AG08396 (cell line): ENCODE measurements at places on chromosomes 3 and 15.

GRCh38 chr3:10055097-10055496, 28.9 kb downstream of the FANCD2 start:
- DNase-seq, result no peak

GRCh38 chr3:175737646-175738572, 878.8 kb downstream of the NAALADL2 start:
- DNase-seq, result peak; percentile 7

DNA sequence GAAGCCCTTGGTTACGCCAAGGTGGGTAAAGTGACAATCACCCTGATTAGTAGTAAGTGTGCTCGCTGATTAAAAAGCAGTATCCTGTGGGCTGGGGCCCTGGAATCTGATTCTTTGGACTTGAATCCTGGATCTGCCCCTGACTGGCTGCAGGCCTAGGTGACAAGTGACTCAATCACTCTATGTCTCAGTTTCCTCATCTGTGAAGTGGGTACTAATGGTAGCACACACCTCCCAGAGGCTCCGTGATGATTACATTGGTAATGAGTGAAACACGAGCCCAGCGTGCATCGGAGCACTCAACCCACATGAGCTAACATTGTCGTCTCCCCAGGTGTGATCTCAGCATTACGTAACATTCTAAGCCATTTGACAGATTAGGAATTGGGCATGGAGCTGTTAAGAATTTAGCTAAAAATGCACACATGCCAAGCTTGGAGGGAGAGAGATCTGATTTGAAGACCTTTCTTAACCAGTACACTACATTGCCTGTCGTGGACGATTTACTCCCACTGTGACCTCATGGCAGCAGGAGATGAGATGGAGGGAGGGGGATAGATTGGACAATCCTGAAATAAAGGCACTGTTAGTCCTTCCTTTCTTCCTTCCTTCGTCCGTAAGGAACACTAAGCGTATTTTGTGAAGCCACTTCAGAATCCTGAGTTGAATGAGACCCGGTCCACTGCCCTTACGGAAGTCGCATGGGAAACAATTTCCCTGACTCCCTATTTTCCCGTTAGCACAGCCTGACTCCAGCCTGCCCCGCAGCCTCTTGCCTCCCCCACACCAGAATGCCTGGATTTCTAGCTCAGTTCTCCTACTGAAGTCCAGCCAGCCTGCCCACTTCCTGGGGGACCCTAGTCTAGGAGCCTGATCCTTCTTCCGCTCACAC, 32.1 kb downstream of the MGLL start:
- no peak for DNase-seq

GRCh38 chr3:150292891-150293290, 115.2 kb upstream of the TSC22D2 start:
- DNase-seq, result peak; percentile 52

- no peak for DNase-seq
Observed at GRCh38 chr3:179884136-179884535, 152.6 kb downstream of the PEX5L start.

- peak; percentile 78 for DNase-seq
Observed at GRCh38 chr3:4741404-4742307, 237.6 kb upstream of the BHLHE40 start.

DNA sequence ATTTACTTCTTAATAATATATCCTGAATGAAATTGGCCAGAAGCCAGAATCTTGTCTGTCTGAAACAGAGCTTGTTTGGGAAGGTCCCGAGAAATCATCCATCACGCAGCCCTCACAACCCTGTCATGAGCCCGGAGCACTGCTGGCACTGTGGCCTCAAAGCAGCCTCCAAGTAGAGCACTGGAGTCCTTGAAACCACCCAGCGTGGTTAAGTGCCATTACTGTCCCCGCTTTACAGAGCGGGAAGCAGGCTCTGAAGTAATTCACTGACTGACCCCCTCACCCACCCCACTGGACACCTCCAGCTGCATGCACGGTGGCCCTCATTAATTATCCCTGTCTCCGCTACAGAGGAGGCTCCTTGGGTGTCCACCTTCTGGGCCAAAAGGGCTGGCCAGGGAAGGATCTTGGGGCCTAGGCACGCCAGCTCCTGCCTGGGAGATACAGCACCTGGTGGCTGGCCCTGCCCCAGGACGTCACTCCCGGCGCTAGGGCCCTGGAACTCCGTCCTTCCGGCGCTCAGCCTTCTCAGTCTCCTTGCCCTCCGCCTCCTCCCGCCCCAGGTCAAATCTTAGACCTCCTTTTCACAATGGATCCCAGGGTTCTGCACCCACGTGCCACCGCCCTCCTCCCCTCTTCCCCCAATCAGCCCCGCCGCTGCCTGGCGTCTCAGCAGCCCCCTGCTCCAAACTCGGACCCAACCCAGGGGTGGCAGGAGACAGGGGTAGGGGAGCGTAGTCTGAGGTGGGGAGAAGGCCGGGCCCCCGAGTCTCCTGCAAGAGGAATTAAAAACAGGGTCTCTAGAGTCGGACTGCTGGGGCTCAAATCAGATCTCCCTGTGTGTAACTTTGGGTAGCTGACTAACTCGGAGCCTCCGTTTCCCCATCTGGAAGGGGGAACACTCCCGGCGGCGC, 1.1 kb downstream of the TKT start:
- peak; percentile 78 for DNase-seq

GRCh38 chr3:197137751-197138150, 108.1 kb upstream of the MELTF start:
- DNase-seq, result no peak

GRCh38 chr15:44971036-44971435, 14.5 kb downstream of the TERB2 start:
- no peak for DNase-seq

DNA sequence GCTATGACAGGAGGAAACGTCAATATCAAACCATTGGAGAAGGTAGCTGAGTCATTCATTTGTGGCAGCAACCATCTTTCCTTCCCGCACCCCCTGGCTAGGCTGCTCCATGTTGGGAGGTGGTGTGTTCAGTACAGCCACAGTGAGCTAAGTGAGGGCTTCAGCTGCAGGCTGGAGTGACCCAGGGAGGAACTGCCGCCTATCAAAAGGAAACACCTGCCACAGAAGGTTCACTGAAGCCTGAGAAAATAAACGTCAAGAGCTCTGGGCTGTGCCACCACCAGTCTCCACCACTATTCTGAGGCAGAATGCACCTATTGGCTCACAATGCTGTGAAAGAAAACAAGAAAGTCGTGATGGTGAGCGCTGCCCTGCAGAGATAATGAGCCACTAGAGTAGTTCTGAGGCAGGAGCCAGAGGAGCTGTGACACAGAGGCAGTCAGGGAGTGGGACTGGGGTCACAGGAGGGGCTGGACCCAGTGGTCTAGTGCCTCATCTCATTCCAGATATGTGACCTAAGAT, 34.8 kb upstream of the CD47 start:
- no peak for DNase-seq

GRCh38 chr3:71355862-71356261, 227.7 kb downstream of the FOXP1 start:
- no peak for DNase-seq

- DNase-seq, result no peak
Observed at GRCh38 chr3:110687138-110687537, 384.5 kb upstream of the NECTIN3 start.

- no peak for DNase-seq
Observed at GRCh38 chr3:138940446-138940845, 6.5 kb downstream of the FOXL2 start.

GRCh38 chr3:156787926-156788663, 38.1 kb upstream of the LEKR1 start:
- peak; percentile 79 for DNase-seq

- DNase-seq, result no peak
Observed at GRCh38 chr3:140081887-140082286, 146.9 kb downstream of the CLSTN2 start.

- no peak for DNase-seq
Observed at GRCh38 chr3:117671722-117672318, 962.2 kb downstream of the TUSC7 start.
